T1000 (cell line): ENCODE measurements at places on chromosomes 7 and 10.

DNA sequence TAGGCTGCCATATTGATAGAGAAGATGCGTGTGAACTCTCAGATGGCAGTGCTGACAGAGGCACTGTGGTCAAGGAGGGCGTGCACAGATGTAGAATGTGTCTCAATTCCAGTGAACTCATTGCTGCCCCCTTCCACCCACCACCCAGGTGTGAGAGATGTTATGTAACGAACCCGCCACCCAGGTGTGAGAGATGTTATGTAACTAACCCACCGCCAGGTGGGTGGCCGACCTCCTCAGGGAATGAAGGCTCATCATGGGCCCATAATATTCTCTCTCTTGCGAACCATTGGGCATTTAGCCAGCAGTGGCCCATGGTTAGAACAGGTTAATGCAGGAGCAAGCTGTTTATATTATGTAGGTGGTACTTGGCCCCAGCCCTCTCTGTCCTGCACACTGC is 140.4 kb upstream of the MTPN start:
- DNase-seq = no peak

GRCh38 chr7:139598642-139599041 is 75.2 kb downstream of the CLEC2L start:
- no peak for DNase-seq

DNA sequence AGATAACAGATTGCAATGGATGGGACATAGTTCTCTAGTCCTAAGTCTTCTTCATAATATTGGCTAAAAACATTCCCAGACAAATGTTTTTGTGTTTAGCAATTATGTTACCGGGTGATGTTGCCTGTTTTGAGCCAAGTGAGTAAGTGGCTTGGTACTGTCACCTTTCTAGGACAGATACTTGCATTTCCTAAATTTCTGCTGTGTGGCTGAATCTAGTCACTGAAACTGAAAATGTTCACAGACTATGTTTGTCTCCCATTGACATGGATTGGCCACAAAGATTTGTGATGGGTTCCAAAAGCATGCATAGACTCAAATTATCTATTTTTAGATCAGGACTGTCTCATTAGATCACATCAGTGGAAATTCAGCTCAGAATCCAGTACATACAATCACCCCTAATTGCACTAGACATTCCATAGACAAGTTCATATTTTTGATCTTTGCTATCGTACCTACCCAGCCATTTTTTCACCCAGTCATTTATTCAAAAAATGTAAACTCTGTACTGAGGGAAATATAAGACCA is 1222.1 kb upstream of the AUTS2 start:
- no peak for DNase-seq

GRCh38 chr10:47056247-47056510 is 145.0 kb downstream of the PTPN20 start:
- no peak for DNase-seq

DNA sequence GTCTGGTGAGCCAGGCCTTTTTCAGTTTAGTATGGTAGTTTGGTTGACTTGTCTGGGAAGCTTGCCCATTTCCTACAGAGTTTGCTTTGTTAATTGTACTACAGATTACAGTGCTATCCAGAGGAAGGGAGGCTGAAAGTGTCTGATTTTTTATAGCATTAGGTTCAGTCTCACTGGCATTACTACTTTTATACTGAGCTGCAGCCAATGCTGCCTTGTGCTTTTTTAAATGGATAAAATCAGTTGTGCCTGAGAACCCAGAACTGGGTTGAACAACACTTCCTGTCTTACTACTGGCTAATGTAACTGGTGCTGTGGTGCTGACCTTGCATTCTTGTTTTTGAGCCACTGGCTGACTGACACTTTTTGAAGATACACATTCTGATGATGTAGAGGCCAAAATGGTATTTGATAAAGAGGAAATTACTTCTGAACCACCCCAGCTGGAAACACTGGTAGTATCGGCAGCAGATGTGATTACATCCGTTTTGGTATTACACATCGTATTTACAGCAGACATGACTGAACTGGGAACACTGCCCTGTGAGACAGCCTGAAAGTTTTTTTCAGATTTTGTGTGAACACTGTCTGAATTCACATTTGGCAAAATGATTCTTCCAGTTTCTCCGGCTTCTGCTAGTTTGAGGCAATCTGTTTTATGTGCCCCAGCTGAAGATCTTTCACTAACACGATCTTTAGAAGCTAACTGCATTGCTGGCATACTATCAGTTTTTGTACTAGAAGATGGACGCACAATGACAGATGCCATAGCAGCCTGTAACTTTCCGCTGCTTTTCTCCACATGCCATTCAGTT is 74.1 kb downstream of the NRBF2 start:
- DNase-seq = no peak

DNA sequence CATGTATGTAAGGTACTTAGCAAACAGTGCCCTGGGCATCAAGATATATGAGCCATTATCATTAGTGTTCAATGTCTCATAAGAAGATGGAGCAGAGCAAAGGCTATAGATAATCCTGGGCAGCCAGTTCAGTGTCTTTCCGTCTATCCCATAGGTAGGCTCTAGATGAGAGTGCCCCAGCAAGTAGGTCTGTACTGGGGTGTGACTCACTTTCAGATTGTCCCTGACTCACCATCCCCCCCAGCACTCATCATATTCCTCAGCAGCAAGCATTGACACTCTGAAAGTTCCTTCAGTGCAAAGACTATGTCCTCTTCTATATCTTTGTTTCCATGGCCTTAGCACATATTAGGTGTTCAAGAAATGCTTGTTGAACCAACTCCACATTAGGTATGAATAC is 20.0 kb upstream of the FAM204A start:
- DNase-seq = no peak

DNA sequence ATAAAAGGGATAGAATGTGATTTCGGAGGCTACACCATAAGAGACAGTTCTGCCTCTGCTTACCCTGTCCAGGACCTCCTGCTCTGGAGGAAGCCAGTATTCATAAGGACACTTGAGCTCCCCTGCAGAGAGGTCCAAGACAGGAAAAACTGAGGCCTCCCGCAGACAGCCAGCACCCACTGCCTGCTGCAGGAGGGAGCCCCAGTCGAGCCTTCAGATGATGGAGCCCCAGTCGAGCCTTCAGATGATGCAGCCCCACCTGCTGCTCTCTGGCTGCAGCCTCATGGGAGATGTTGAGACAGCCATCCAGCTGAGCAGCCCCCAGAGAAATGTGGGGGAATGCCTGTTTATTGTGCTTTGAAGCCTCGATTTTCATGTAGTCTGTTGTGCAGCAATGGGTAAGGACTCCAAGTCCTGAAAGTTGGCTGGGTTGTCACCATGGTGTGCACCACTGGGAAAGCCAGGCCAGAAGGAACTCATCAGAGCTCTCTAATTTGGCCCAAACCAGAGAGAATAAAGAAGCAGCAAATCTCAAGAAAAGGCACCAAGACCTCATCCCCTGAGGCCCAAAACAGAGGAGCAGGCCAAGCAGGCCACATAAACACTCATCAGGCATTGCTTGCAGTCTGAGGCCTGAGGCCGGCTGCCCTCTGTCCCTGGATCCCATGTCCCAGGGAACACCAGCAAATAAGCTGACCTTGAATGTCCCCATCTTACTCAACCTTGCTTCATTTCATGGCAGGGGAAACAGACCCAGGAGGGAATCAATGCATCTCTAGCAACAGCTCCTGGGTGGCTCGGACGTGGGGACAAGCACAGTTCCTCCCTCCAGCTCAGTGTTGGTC is 30.9 kb downstream of the CALML5 start:
- DNase-seq = no peak

DNA sequence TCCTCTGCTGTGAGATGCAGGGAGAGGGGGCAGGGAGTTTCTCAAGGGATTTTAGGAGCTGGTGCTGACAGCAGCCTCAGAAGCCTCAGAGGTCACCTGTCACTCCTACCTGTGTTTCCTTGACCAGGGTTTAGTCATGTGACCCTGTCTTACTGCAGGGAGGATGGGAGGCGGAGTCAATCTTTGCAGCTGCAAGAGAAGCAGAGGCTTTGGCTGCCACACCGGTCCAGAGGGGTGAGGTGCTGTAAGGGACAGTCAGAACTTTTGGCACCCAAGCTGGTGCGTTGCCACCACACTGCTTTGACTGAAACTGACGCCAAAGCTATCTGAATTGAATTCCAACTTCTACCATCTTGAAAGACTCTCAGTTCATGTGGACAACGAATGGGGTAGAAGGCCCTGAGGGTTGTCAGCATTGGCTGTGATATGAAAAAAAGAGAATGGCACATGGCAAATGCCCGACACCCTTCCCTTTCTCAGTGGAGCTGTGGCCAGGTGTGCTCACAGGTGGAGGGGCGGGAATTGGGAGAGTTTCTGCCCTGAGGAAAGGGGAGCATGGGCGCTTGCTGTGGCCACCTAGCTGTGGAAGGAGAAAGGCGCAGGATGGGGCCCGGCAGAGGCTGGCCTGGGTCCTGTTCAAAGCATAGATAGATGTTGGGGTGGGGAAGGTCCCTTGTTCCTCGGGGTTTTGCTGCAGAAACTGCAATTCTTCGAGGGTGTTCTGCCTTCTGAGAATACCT is 69.3 kb downstream of the ARHGAP22 start:
- no peak for DNase-seq

DNA sequence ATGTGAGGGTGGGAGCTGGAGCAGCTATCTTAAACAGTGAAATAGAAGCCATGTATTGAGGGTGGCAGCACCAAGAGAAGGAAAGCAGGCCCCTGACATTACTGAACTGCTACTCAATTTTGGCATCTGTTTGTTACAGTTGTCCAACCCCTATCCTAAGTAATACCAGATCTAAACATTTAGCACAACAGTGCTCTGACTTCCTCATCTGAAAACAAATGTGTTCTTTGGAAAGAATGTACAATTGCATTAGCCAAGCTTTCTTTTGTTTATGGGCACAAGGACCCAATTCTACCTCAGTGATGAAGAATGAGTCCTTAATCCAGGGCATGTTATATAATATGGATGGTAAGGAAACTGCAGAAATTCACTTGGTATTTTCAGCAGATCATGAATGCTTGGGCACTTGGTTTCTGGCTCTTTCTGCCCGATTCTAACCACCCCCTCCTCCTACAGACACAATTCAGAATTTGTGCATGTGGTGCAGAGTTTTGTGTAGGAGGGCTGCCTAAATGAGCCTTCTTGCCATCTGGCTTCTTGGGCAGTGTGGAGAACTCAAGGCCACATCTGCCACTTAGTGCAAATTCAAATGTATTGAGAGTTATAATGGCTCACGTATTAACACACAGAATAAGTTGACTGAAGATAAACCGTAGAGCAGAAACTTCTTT is 36.9 kb upstream of the KMT2E start:
- DNase-seq = no peak

DNA sequence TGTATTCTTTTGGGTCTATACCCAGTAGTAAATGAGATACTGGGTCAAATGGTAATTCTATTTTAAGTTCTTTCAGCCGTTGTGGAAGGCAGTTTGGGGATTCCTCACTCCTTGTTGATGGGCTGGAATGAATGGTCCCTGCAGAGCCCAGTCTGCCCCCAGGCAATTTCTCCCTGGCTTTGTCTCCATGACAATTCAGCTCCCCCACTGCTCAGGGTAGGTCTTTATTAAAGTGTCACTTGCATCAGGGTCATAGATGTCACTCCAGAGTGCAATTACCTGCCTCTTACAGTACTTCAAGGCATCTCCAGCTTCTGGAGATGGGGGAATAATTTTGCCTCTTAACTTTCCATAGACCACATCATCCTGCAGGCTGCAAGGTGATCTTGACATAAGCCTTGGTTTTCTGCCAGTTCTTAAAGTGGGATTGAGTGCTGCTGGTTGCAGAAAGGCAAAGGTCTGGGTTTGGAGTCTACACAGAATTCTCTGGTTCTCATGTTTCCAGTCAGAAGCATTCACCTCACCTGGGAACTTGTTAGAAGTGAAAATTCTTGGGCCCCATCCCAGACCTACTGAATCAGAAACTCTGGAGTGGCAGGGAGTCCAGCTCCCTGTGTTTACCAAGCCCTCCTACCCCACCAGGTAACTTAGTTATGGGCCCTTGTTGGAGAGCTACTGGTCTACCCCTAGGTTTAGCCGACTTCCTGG is 442.4 kb downstream of the GALNT17 start:
- no peak for DNase-seq

- DNase-seq = no peak
These were observed 193.0 kb downstream of the PCDH15 start for GRCh38 chr10:54607983-54608382.

- no peak for DNase-seq
These were observed 381.0 kb upstream of the TPK1 start for GRCh38 chr7:145216866-145217265.

- DNase-seq = no peak
These were observed 2.6 kb downstream of the FLNC start for GRCh38 chr7:128832880-128833147.

DNA sequence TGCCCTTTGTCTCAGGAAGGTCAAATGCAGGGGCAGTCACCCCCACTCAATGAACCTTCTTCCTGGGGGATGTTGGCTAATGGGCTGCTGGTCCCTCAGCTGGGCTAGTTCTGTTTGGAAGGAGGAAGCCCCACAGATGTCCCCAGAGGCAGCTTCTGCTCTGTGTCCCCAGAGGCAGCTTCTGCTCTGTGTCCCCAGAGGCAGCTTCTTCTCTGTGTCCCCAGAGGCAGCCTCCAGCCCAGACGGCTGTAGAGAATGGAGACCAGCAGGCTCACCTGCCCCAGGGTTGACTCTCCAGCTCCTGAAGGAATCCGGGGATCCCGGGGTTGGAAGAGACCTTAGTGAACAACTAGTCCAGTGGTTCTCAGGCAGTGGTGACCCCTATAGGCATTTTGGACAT is 62.5 kb upstream of the LEP start:
- DNase-seq = no peak
